ENCODE measurements at places on chromosomes 1 and 21. TPM values are rescaled to one million over a fixed set of nuclear protein-coding genes. Genes with fewer than 3 reads are reported as not detected.

Gene OR2M7
- not detected for polyA plus RNA-seq

DNA sequence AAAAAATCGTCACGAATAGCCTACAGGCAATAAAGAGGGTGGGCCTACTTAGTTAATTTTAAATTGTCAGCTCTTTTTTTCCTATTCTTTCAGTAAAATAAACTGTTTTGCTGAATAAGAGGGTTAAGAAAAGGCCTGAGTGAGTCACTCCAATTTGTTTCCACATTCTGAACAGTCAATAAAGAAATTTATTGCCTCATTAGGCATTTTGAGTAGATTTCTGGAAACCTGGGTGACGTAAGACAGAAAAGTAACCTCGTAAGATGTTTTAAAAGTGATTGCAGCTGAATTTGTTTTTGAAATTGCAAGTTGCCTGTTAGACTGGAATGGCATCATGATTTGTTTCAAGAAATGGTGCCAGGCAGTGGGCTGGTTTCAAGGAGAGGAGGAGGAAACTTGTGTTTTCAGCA is 439.3 kb downstream of the USP25 start:
- no peak for DNase-seq

DNA sequence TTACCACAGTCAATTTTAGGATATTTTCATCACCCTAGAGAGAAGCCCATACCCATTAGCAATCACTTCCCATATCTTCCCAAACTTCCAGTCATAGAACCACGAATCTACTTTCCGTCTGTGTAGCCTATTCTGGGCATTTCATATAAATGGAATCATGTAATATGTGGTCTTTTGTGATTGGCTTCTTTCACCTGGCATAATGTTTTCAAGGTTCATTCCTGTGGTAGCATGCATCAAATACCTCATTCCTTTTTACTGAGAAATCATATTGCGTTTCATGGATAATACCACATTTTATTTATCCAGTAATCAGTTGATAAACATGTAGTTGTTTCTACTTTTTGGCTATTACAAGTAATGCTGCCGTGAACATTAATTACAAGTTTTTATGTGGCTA is 21.5 kb downstream of the DESI2 start:
- no peak for DNase-seq

- DNase-seq: no peak
Measured at GRCh38 chr1:232968965-232969364, 18.6 kb downstream of the NTPCR start.
